ENCODE measurements at places on chromosomes 3 and 15. TPM values are rescaled to one million over a fixed set of nuclear protein-coding genes. Genes with fewer than 3 reads are reported as not detected.

DNA sequence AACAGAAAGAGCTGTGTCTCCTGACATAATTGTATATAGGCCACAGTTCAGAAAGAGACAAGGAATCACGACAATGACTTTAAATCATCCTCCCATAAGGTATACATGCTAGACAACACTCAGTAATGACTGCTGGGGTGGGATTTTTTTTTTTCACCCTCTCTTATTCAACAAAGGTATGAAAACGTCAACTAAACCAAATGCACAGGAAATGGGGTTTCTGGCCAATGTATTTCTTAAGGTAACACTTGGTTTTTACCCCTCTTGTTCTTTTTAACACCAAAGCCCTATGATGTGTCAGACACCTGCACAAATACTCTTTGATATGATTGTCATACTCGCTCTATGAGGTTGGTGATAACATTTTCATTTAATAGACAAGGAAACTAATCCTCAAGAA, 78.3 kb downstream of the MCF2L2 start:
- no peak for DNase-seq

- DNase-seq, result no peak
Observed at GRCh38 chr3:141979050-141979671, 102.7 kb downstream of the ATP1B3 start.

- DNase-seq, result no peak
Observed at GRCh38 chr3:111577798-111578685, 17.1 kb downstream of the ZBED2 start.

Gene CRABP1
- 156 TPM for total RNA-seq

DNA sequence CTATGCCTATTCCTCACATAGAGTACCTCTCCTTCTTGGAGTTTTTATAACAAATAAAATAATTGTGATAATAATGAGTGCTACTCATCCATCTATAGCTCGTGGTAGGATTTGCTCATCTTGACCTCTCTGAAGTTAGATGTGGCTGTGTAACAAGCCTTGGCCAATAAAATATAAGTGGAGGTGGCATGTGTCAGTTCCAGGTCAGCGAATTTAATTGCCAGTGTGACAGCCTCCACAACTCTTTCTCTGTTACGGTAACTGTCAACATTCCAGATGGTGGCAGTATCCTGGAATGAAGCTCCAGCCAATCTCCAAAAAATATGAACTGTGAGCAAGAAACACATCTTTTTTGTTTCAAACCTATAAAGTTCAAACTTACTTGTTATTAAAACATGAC, 13.8 kb downstream of the CLRN1 start:
- no peak for DNase-seq

DNA sequence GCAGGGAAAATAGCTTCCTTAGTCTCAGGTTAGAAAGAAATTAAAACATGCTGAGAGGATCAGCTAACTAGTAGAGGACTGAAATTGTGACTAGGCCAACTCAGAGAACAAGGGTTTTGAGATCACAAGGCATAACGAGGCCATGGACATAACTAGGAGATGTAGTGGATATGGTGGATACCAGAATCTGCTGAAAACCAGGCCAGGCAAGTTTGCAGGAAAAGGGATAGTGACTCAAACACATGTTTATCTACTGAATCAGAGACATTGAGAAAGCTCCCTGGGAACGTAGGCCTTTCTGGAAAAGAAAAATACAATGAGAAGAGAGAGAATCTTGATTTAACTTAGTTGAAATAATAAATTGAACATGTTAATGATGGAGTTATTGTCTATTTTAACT, 326.5 kb upstream of the GBE1 start:
- DNase-seq, result no peak

Data from mesothelial cell of epicardium (in vitro differentiated cells).